ENCODE measurements at places on chromosomes 1 and 21. TPM values are rescaled to one million over a fixed set of nuclear protein-coding genes. Genes with fewer than 3 reads are reported as not detected.

GRCh38 chr1:204584699-204585372 is 68.6 kb downstream of the MDM4 start:
- DNase-seq = no peak

DNA sequence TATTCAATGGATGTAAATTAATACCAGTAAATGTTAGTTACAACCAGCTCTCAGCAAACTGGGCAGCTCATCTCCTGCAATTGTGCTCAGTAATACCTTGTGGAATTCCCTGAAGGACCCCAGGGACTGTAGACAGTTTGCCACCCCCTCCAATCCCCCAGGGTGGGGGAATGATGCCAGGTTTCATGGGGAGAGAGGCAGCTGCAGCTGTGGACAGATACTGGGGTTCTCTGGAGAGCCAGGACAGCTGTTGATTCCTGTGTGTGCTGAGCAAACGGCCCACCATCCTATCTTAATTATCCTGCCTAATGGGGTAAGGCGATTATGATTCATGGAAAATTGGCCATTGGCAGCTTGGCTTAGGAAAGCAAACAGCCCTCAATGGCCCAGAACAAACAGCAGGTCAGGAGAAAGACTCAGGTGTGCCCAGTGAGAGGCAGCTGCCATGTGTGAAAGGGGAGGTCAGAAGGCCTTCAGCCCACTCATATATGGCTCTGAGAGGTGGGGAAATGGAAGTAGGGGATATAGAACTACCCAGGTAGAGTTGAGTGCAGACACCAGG is 148.9 kb upstream of the CTTNBP2NL start:
- no peak for DNase-seq

DNA sequence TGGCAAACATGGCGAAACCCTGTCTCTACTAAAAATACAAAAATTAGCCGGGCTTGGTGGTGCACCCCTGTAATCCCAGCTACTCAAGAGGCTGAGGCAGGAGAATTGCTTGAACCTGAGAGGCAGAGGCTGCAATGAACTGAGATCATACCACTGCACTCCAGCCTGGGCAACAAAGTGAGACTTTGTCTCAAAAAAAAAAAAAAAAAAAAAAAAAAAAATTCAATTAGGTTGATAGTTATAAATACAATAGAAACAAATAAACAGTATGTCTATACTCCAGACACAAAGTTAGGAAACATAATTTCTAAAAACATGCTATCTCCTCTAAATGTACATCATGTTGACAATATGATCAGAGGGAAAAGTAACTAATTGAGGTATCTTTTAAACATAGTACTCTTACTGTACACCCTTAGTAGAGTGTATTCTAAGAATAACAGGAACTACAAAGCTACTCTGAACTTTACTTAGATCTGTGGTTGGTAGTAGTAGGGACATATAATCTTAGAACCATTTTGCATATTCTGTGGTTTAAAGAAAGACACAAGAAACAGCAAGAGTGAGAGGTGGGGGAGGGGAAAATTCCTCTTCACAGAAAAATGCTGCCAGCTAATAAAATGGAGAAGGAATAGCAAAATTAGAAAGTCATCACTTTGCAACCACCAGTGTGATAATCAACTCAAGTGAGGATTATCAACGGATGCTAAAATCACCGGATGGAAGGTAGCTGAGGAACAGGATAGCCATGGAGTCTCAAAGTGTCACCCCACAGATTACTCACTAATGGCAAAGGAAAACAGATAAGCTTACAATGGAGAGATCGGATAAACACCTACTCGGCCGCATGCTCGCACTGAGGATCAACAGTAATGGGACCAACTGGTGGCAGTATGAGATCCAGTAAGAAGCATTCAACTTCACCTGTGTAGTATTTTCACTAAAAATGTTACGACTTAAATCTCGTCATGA is 35.0 kb downstream of the MTOR start:
- DNase-seq = no peak

DNA sequence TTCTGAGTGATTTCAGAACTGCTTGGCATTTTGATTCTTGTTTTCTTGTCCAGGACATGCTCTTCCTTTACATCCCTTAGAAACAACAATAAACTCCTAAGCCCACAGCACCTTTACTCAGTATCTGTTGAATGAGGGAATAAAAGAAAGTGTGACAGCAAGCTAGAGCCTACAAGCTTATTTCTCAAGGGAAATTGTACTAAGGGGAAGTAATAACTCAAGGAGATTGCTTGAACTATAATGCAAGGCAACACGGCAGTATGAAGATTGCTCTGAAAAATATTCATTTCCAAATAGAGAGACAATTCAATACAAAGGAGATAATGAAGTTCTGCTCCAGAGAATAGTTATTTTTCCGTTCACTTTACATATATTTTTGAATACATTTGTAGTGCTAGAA is 6.5 kb downstream of the OR6P1 start:
- DNase-seq = no peak

DNA sequence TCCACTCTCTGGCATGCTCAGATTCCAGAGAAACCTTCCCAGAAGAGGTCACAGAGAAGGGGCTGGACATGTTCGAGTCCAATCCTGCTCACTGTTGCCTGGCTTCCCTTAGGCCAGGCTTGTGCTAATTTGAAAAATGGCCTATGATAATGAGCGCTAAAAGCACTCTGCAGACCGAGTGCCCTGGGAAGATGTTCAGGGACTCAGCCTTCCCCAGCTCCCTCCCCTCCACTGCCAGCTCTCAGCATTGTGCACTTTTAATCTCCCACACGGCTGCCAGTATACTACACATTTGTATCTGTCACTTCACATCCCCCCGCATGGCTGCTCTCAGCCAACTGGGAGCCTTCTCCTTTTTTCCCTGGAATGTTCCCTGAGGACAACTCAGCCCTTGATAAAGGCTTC is 24.1 kb downstream of the FAM163A start:
- DNase-seq = no peak

GRCh38 chr1:54296666-54297065 is 96.7 kb downstream of the MRPL37 start:
- DNase-seq = no peak

DNA sequence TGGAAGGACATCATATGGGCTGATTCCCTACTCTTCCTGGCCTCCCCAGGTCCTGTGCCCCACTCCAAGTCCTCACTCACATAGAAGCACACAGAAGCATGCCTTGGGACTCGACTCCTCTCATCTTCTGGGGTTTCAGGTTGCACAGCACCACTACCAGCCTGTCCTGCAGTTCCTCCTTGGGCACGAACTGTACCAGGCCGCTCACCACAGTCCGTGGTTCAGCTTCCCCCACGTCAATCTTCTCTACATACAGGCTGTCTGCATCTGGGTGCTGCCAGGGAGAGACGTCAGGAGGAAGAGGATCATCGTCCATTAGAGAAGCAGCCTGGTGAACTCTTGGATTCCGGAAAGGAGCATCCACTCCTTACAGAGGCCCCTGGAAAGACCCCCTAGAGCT is 37.2 kb downstream of the YARS1 start:
- DNase-seq = peak; percentile 14

GRCh38 chr1:160205242-160206035 is at the start of gene PEA15:
PEA15 (plus strand) TSS chr1:160205384; CDS start chr1:160211545, 6,161 bp downstream.
- peak; percentile 84 for DNase-seq

DNA sequence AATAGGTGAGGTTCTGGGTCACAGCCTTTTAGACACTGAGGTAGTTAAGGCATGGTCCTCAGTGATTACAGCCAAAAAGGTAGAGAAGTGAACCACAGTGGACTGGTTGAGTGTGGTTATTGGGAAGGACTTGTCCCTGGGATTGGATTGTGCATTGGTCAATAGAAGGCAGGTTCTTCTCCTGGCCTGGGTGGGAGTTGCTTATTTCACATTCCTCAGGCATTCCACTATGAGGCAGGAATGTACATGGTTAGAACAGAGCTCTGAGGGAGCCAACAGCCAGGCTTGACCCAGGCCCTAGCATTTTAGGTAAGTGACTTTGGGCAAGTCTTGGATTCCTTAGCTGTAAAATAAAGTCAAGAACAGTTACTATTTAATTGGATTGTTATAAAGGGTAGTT is 97.9 kb upstream of the MARK1 start:
- no peak for DNase-seq

Gene CYP4A22
- total RNA-seq = not detected

Gene IFI44
- 25.9 TPM for total RNA-seq

Gene NPHS2
- not detected for total RNA-seq
